ENCODE measurements at places on chromosomes 2 and 18.

DNA sequence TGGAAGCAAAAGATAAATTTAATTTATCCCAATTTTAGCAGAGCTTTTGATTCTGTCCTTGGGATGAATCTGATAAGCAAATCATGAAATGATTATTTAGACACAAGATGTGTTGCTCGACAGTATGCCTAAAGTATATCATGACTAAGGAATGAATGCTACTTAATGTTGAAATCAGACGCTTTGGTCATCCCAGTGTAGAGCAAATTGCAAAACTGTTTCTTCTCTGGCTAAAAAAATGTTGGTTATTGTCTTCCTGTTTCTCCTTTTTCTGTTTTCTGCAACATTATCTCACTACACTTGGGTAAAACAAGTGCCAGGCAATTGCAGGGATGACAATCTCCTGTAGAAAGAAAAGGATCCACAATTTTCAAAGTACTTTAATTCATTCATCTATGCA, 66.4 kb downstream of the BABAM2 start:
- no peak for DNase-seq

- DNase-seq, result no peak
Measured at GRCh38 chr2:207205173-207205957, 39.6 kb upstream of the KLF7 start.

DNA sequence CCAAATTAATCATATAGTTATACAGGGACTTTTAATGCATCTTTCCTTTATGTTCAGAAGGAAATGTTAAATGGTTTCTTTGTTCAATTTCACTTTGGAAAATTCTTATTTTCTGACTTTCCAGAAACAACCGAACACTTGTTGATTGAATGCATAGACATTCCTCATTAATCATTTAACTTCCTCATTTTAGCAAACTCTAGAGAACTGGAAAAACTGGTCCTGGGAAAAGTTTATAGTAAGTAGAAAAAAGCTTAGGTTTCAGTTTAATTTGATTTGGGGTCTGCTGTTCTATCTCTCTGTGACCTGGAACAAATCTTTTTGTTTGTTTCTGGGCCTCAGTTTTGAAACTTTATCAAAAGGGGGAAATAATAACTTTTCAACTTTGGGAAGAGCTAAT, 320.4 kb downstream of the CMPK2 start:
- no peak for DNase-seq

DNA sequence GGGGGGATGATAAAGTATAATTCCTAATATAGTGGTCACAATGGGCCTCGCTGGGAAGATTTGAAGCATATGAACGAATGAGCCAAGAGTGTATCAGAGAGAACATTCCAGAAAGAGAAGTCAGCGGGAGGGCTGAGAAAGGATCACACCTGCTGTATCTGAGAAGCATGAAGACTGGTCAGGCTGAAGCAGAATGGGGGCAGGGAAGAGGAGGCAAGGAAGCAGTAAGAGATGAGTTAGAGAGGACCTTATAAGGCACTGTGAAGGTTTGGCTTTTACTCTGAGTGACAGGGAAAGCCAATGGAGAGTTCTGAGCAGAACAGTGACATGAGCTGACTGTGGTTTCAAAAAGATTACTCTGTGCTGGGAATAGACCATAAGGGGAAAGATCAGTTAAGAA, 73.5 kb downstream of the CHN1 start:
- DNase-seq, result no peak

DNA sequence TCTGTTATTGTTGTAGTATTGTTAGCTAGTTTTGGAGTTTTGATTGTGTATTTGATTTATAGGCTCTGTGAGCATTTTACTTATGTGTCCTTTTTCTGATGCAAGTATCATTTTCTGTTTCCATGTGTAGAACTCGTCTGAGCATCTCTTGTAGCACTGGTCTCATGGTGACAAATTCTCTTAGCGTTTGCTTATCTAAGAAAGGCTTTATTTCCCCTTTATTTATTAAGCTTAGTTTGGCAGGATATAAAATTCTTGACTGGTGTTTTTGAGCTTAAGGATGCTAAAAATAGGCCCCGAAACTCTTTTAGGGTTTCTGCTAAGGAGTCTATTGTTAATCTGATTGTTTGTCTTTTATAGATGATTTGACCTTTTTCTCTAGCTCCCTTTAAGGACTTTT, 57.6 kb upstream of the THUMPD2 start:
- DNase-seq, result no peak

GRCh38 chr2:100260712-100261620, 61.3 kb downstream of the LONRF2 start:
- peak; percentile 15 for DNase-seq

GRCh38 chr2:239814116-239814860, 210.9 kb downstream of the NDUFA10 start:
- no peak for DNase-seq

DNA sequence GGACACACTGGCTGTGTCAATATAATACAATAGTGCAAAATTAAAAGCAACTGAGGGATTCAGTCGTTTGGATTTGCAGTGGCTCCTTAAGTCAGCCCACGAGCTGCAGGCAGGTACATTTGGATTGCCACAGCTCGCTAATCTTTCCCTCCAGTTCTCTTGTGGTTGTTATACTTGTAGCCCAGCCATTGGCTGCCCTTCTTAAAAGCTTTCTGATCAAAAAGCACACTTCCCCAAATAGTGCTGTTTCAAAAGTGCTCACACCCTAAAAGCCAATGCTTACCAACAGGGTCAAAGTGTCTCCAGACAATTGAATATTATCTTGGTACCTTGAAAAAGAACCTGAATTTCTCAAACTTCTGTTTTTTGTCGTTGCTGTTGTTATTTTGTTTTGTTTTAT, 404.7 kb upstream of the FAM98A start:
- DNase-seq, result no peak

- DNase-seq, result no peak
Measured at GRCh38 chr2:19709553-19709952, 192.2 kb downstream of the TTC32 start.

DNA sequence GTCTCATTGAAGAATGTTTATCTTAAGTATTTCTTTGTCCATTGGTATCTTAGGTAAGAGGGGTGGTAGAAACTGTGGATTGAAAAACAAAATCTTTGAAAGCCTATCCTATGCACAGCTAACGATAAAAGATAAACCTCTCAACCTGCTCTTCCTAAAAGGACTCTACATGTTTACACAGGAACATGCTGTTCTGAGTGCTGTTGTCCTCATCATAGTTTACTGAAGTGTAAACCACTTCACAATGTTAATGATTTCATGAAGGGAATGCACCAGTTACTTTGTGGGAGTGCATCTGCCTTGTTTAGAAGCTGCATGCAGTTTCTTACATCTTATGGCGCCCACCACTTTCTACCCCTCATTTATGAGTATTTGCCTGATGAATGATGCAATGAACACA, 1.2 kb downstream of the ACMSD start:
- no peak for DNase-seq

DNA sequence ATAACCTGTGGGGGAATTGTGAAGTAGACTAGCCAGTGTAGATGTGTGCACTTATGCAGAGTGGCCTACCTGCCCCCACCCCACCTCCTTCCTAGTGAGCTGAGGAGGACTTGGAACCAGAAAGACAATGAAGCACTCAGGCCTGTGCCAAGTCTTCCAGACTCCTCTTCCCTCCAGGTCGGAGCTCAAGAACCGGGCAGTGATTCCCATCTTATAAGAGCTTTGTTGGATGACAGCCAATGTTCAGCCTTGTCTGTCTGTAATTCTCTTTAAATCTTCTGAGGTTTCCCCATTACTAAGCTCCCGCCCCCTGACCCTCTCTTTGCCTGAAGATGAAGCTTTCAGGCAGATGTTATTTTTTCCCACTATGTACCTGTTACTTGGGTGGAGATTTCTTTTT, 121.0 kb downstream of the SMAD2 start:
- DNase-seq, result no peak

- no peak for DNase-seq
Measured at GRCh38 chr18:76913583-76913982, 91.2 kb downstream of the ZNF236 start.

GRCh38 chr2:174148833-174149232, 99.5 kb downstream of the OLA1 start:
- no peak for DNase-seq

DNA sequence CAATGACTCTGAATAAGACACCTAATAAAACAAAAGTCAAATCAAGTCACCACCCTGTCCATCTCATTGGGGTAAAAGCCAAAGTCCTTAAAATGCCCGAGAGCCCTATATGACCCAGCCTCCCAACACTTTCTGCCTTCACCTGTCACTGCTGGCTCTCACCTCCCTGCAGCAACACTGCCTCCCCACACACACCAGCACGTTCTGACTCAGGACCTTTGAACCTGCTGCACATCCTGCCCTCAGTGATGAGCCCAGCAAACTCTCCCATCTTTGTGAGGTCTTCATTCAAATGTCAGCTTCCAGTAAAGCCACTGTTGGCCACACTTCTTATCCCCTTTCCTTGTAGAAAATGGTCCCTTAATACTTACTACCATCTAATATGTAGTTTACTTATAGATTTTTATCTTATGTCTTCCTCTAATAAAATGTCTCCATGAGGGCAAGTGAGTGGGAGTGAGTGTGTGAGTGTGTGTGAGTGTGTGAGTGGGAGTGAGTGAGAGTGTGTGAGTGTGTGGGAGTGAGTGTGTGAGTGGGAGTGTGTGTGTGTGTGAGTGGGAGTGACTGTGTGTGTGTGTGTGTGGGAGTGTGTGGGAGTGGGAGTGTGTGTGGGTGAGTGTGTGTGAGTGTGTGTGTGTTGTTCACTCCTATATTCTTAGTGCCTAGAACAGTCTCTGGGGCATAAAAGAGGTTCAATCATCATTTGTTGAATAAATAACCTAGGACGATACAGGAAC, 504.7 kb downstream of the EIPR1 start:
- DNase-seq, result no peak

GRCh38 chr2:203070701-203071100, 56.0 kb downstream of the NBEAL1 start:
- DNase-seq, result no peak

DNA sequence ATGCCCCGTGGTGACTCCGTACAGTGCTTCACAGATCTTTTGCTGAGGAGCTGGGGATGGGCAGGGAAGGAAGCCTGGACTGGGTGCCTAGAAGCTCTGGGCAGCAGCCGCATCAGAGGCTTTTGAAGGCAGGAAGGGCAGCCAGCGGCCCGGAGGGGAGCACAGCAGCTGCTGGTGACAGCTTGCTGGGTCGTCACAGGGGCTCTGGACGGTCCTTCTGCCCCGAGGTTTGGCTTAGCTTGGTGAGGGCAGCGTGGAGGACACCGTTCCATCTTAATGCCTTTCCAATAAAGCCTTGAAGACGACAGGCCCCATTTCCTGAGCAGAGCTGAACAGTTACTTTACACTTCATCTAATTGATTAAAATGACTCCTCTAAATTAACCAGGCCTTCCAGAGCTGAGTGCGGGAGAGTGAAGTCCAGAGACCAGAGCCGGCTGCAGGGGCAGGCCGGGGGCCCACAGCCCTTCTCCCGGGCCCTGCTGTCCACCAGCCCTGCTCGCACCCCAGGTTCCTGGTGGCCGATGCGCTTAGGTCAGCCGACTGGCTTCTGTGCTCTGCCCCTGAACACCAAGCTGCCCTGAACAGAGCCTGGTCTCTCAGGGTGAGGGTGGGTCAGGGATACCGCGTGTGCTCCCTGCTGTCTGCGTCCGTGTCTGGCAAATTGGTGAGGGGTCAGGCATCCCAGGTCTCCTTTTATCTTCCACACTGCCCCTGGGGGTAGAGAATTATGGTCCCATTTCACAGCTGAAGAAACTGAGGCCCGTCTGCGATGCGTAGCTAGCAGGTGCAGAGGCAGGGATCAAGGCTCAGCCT, 43.5 kb downstream of the RRM2 start:
- no peak for DNase-seq

DNA sequence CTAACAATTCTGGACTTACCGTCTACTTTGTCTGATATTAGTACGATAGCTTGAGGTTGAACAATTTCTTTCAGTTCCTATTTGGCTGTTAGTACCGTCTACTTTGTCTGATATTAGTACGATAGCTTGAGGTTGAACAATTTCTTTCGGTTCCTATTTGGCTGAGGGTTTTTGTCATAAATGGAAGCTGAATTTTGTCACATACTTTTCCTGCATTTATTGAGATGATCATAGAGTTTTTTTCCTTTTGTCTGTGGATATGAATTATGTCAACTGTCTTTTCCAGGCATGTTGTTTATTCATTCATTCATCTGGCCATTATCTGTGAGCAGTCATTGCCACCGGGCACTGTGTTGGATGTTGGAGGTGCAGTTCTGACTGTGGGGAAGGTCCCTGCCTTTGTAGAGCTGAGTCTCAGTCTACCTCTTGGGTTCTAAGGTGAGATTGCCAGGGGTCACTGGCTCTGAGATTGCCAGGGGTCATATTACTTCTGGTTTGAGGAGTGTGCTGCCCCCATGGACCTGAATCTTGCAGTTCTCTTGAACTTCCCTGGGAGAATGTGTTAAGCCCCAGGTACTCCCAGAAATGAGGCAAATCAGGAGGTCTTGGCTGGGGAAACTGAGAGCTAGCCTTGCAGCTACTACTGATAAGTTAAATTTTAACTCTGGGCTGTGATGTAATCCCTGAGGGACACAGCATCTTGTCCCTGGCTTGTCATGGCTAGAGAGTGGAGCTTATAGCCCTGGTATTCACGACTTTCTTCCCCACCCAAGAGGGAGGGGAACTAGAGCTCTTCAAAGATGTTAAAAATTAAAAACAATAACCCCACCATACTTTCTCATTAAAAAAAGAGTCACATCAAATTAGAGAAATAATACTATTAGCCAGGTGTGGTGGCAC, 89.1 kb upstream of the MBOAT2 start:
- DNase-seq, result no peak

GRCh38 chr2:15481000-15481399, 80.1 kb downstream of the NBAS start:
- no peak for DNase-seq

DNA sequence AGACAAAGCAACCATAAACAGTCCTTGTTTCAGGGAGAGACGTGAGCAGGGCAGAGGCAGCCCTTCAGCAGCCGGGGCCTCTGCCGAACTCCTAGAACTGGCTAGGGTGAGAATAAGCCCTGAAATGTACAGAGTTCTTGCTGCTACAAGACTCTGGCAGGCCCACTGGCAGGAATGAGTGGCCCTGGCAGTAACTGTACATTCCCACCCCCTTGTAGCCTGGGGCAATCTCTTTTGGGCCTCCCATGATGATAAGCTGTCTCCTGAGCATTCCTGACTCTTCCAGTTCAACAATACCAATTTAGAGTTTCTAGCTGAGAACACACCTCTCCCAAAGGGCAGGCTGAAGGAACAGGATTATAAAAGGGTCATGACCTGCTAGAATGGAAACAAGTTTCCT, 54.3 kb downstream of the HAUS1 start:
- DNase-seq, result no peak

GRCh38 chr2:15170070-15170775, 390.9 kb downstream of the NBAS start:
- no peak for DNase-seq
